KBM-7 (cell line): ENCODE measurements at places on chromosomes 13 and 19.

DNA sequence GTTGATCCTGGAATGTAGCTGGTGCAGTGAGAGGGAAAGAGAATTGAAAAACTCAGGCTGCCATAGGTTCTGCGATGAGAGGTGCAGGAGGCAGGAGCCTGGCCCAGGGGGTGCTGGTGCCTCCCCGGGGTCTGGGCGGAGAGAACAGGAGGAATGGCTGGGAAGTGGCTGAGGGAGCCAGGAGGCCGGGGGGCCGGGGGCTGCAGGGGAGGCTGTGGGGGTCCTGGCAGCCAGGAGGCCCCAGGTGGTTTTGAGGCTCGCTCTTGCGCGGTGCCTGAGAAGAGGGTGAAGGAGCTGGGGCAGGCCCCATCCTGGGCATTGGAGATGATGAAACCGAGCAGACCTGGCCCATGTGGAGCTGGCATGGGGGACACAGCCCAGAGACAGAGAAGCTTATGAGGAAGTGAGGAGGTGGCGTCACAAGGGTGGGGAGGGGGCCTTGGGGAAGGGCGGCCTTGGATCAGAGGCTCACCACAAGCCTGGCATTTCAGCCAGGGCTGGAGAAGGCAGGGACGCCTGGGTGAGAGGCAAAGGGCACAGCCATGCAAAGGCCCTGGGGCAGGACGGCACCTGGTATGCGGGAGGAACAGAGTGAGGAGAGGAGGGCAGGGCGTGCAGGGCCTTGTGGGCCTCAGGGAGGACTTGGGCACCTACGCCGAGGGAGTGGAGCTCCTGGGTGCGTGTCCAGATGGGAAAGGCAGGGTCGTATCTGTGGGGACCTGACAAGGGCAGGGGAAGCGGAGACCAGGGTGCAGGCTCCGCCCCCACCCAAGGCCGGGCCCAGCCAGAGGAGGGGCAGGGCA, 1.3 kb upstream of the TEKTIP1 start:
- no peak for DNase-seq

DNA sequence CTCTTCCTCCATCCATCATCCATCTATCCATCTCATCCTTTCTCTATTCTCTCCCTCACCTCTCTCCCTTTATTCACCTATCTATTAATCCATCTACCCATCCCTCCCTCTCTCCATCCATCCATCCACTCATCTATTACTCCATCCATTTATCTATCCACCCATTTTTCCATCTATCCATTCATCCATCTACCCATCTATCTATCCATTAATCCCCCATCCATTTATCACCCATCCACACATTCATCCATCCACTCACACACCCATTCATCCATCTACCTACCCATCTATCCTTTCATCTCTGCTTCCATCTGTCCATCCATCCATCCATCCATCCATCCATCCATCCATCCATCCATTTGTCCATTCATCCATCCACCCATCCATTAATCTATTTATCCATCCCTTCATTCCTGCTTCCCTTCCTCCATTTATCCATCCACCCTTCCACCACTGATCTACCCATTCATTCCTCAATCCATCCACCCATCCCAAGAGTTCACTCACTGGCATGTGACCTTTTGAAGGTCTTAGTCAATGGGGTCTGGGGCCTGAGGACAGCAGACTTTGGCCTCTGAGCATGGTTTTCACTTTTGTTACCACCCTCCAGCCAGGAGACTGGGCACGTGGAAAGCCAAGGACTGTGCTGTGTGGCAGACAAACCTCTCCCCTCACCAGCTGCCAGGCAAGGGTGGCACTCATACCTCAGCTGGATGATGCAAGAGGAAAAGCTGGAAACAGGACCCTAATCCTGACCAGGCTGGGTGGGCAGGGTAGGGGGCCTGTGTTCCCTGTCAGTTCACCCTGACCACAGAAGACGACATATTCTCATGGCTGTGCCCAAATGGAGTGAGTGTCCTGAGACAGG, 126.7 kb downstream of the URI1 start:
- DNase-seq: no peak

DNA sequence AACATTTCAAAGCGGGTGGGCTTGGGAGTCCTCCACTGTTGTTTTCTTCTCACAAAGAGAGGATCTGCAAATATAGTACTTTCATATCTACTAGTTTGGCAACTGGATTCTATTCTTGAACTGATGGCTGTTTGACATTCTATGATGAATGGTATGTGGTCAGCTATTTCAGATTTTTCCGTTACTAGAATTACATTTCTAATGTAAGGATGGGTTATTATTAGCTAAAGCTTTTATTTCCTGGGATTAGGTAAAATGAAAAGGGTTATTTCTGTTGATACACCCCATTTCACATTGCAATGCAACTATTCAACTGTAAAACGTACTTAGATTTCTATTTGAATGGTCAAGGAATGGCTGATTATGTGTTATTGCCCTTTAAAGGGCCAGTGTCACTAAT, 629.7 kb downstream of the DACH1 start:
- no peak for DNase-seq

DNA sequence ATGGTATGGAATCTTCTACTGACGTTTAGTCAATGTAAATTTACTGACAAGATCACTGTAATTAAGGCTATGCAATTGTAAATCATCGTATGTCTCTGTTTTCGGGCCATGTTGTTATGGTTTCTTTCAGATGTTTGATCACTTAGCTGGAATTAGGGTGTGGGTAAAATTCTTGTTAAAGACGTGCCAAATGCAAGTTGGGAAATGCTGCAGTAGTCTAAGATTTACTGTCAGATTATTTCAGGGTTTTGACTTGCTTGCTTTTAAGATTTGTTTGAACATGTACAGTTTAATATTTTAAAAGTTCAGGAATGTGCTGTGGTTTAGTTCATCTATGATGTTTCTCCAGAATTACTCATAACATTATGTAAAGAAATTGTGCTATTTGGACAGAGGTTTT, 10.8 kb downstream of the NDFIP2 start:
- DNase-seq: no peak

DNA sequence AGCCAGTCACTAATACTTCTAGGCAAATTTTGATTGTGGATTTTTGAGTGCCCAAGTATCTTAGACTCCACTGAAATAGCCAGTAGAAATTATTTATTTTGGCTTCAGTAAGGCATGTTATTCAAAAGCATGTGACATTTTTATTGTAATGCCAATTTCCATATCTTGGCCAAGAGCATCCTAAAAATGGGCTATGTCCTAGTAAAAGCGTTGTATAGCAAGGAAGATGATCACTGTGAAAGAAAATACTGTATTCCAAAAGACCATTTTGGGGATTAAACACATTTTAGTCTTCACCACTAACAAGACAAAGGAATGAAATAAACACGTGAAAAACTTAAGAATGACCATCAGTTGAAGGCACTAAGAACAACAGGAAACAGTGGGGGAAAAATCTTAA, 149.1 kb downstream of the NUFIP1 start:
- no peak for DNase-seq

DNA sequence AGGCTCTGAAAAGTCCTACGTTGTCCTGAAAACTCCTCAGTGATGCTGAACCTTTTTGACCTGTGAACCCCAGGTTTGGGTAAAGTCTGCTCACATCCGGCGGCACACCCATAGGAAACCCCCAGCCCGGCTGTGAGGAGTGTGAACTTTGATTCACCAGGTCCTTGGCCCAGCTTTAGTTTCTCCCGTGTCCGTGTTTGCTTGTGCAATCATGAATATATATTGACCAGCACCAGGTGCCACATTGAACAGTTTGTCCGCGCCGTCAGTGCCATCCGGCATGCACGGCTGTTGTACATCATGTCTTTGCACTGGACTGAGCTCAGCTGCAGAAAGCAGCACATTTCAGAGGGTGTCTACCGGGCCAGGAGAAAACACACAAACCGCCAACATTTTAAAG, 45.3 kb downstream of the NFIC start:
- no peak for DNase-seq
